ENCODE measurements at places on chromosomes 16 and 17. TPM values are rescaled to one million over a fixed set of nuclear protein-coding genes. Genes with fewer than 3 reads are reported as not detected.

- no peak for ATAC-seq
Measured at GRCh38 chr16:4534151-4534790, 4.3 kb downstream of the CDIP1 start.

MYH11 gene
- 21.6 TPM for total RNA-seq

EFCAB13 gene
- 2.0 TPM for total RNA-seq

- no peak for ATAC-seq
Measured at GRCh38 chr16:57572978-57573728, 30.7 kb downstream of the ADGRG5 start.

ZNF469 gene
- 0.24 TPM for total RNA-seq

GRCh38 chr17:82890339-82890730, 50.5 kb upstream of the ZNF750 start:
- ATAC-seq, result no peak

GRCh38 chr17:18921912-18922451, 30.0 kb upstream of the SLC5A10 start:
- ATAC-seq, result peak; percentile 75

- peak; percentile 12 for ATAC-seq
Measured at GRCh38 chr16:53999841-54000240, 286.7 kb downstream of the IRX3 start.
